A549 treated with dexamethasone at 1 μM for 4 hours (cell line): ENCODE measurements at places on chromosomes 1 and 21. TPM values are rescaled to one million over a fixed set of nuclear protein-coding genes. Genes with fewer than 3 reads are reported as not detected.

The SUCO gene
- total RNA-seq, result 8.8 to 12.4 TPM (median 9.7 TPM) in 5 replicates

The PTPRC gene
- total RNA-seq, result not detected in 5 replicates

The ANKRD35 gene
- 0.04 to 0.07 TPM (median 0.06 TPM) in 5 replicates for total RNA-seq

The CDC20 gene
- 174 to 209 TPM (median 197 TPM) in 5 replicates for total RNA-seq

The OR2T29 gene
- not detected in 5 replicates for total RNA-seq

The OR6K3 gene
- not detected in 5 replicates for total RNA-seq

The SPATA21 gene
- total RNA-seq, result 0.04 to 0.12 TPM (median 0.04 TPM) in 3 of 5 replicates, not detected in the others

The CR1L gene
- 0.18 TPM in 1 of 5 replicates, not detected in the others for total RNA-seq

The GUCA2B gene
- total RNA-seq, result 0.20 to 0.37 TPM (median 0.23 TPM) in 3 of 5 replicates, not detected in the others

The NUP210L gene
- 0.02 to 0.06 TPM in 2 of 5 replicates, not detected in the others for total RNA-seq

The LY9 gene
- 0.07 to 0.16 TPM (median 0.12 TPM) in 4 of 5 replicates, not detected in the other for total RNA-seq

The MEGF6 gene
- total RNA-seq, result 3.8 to 10.8 TPM (median 7.4 TPM) in 5 replicates

The CFHR5 gene
- not detected in 5 replicates for total RNA-seq

The TNFRSF18 gene
- total RNA-seq, result 0.07 TPM in 1 of 5 replicates, not detected in the others
